ENCODE measurements at places on chromosomes 13 and 19. TPM values are rescaled to one million over a fixed set of nuclear protein-coding genes. Genes with fewer than 3 reads are reported as not detected.

Gene MYH14
- 509 TPM for total RNA-seq

Gene SSC5D
- 7.4 TPM for total RNA-seq

Gene NKG7
- 2.7 TPM for total RNA-seq

GRCh38 chr13:46377554-46377953 lies 9.5 kb downstream of the RUBCNL start:
- DNase-seq: peak; percentile 46

GRCh38 chr19:40555978-40556689 lies 20.5 kb upstream of the SHKBP1 start:
- DNase-seq: no peak

- no peak for DNase-seq
Measured at GRCh38 chr13:48263196-48263595, 30.2 kb downstream of the ITM2B start.

DNA sequence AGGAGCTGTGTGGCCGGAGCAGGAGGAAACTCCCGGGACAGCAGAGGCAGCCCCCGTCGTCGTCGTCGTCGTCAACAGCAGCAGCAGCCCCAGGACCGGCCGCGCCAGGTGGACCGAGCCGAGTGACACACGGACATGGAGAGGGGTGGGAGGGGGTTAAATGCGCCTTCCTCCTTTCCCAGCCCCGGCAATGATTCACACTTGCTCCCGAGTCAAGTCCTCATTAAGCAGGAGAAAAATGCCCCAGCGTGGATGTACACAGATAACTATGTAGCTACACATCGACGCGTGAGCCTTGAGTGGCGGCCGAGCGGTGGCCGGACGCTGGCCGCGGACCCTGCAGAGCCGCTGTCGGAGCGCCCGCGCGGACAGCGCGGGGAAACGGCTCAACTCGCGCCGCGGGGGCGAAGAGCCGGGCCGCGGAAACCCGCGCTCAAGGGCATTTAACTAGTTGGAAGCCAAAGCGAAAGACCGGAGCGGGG lies 645 bp downstream of the UBL3 start:
- peak; percentile 63 for DNase-seq

GRCh38 chr13:73876323-73876722 lies 257.9 kb downstream of the KLF12 start:
- DNase-seq: no peak

DNA sequence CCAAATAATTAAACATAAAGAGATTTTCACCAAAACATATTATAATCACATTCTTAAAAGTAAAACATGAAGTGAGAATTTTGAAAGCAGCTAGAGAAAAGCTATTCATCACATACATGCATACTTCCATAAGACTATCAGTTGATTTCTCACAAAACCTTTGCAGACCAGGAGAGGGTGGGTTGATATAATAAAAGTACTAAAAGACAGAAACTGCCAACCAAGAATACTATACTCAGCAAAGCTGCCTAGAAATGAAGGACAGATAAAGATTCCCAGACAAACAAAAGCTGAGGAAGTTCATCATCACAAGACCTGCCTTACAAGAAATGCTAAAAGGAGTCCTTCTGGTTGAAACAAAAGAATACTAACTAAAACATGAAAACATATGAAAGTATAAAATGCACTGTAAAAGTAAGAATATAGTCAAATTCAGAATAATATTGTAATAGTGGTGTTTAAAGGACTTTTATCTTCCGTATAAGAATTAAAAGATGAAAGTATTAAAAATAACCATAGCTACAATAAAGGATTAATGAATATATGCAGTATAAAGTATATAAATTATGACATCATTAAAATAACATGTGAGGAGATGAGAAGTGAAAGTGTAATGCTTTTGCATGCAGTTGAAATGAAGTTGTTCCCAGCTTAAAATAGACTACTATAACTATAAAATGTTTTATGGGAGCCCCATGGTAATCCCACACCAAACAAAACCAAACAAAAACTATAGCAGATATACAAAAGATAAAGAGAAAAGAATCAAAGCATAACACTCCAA lies 76.2 kb downstream of the RXFP2 start:
- DNase-seq: no peak

- no peak for DNase-seq
Measured at GRCh38 chr19:45477186-45477585, 9.4 kb downstream of the FOSB start.

All from colonic mucosa (tissue), 4 donors.